ENCODE measurements at places on chromosomes 6 and 20. TPM values are rescaled to one million over a fixed set of nuclear protein-coding genes. Genes with fewer than 3 reads are reported as not detected.

Gene MED23
- 29.5 TPM for total RNA-seq

Gene AKIRIN2
- total RNA-seq = 46.4 TPM

Gene GMEB2
- 14.1 TPM for total RNA-seq

Gene FOXQ1
- not detected for total RNA-seq

Gene LY6G6C
- 0.35 TPM for total RNA-seq

GRCh38 chr20:42204109-42204660, 586.0 kb upstream of the CHD6 start:
- DNase-seq = no peak

DNA sequence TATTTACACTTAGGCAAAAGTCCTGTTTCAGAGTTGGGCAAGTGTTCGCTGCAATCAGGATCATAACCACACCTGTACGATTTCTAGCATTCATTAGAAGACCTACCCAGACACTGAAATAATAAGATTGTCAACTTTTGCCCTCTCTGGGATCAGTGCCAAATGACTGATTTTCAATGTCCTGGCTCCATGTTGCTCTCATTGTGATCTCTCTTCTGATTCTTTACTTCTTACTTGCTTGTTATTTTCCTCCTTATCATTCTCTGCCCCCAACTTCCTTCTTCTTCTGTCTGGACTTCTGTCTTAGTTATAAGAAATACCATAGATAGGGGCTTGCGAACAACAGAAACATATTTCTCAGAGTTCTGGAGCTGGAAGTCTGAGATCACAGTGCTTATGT, 94.4 kb upstream of the BMP2 start:
- peak; percentile 97 for DNase-seq

DNA sequence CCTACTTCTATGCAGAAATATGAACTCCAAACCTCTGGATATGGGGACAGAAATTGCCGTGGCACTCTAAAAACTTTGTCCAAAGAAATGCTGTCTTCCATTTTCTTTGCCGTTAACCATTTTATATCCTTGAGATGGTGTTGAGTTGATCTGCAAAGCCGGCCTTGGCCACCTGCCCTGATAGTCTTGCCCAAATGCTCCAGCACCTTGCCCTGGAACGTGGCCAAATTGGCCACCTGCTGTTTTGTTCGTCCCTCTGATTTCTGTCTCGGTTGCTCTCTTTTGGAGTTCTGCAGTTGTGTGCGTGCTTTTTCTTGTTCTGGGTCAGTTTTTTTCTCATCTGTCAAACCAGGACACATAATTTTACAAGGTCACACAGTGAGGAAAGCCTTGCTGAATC, 239.7 kb upstream of the GMDS start:
- DNase-seq = no peak

DNA sequence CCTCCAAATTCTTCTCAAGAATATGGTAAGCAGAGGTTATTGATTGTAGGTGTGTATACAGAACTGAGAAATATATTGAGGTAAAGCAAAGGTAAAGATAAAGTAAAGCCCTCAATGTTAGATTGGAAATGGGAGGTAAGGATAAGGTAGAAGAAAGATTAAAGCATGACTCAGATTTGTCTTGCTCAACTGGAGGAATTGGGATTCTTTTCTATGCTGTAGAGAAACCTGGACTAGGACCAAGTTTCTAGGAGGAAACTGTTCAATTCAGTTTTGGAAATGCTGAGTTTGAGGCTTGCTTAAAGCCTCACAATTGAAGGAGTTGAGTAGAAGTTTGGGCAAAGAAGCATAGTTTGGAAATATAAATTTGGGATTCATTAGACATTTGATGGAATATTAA, 634.0 kb upstream of the PTCHD4 start:
- no peak for DNase-seq

GRCh38 chr20:19944772-19945459, 72.2 kb upstream of the NAA20 start:
- no peak for DNase-seq

DNA sequence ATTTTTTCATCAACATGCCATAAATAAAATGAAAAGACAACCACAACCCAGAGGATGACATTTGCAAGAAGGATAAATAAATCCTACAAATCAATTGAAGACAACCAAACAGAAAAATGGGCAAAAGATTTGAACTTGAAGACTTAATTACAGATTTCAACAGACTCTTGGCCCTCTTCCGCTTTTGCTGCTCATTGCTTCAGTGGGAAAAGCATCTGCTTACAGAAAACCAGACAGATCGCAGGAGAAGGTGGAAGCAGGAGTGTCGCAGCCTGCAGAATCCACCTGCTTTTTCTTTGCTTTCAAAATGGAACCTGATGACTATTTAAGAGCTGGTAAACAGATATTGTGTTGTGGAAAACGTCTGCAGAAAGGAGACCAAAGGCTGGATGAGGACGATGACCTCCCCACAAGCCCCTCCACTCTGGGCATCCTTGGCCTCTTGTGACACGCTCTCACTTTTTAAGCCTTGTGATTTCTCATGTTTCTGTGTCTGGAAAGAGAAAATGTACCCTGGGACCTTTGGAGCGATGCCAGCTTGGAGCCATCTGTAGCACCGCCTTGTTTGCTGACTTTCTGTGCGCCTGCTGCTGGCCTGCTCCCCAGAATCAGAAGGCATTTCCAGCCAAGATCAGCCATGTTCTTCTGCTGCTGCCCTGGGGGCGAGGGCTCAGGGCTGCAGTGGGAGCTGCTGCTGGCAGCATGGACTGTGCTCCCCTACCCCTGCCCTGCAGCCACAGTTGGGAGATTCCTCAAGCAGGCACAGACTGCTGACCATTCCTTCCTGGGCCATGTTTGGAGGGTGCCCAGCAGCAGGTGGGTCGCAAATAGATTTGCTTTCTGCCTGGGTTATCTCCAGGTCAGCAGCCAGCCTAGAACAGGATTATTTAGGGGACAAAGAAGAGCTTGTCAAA, 3.6 kb upstream of the CSTL1 start:
- DNase-seq = no peak

- peak; percentile 77 for DNase-seq
Measured at GRCh38 chr6:152673236-152673635, 24.5 kb upstream of the MYCT1 start.

DNA sequence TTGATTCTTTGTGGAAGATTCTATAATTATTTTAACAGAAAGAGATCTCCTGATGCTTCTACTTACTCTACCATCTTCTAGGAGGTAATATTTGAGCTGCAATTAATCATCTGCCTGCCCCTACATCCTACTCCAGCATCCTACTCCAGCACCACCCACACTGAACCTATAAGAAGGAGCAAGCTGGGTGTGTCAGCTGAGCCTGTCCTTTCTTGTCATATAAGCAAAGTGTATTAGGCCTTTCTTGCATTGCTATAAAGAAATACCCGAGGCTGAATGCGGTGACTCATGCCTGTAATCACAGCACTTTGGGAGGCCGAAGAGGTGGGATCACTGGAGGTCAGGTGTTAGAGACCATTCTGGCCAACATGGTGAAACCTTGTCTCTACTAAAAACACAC, 84.2 kb upstream of the ARG1 start:
- DNase-seq = no peak

DNA sequence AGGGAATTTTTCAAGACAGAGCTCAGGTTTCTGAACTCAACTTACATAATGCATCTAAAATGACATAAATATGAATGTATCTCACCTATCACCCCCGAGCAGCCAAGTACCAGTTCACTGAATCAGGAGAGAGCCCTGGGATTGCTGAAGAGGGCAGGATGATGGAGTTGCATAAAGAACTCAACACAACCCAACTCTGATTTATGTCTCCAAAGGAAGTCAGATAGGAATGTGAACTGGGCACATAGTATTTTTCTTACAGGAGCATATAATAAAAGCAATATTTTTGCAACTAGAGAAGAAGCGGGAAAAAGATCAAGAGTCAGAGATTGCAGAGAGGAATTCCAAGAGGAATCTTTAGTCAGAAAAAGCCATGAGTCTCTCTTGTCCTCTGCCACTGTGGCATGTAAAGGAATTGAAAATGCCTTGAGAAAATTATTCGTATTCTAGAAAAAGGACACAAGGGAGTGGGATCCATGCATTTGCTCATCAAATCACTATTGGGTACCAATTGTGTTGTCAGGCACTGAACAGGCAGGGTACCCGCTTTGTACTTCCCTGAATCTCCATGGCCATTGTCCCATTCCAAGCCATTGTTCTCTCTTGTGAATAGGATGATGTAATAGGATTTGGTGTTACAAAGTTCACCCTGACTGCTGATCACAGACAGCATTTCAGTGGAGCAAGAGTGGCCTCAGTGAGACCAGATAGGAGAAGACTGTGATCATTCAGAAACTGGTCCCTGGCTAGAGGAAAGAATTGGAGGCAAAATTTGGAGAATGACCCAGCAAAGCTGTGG, 16.3 kb downstream of the RIN2 start:
- peak; percentile 65 for DNase-seq

DNA sequence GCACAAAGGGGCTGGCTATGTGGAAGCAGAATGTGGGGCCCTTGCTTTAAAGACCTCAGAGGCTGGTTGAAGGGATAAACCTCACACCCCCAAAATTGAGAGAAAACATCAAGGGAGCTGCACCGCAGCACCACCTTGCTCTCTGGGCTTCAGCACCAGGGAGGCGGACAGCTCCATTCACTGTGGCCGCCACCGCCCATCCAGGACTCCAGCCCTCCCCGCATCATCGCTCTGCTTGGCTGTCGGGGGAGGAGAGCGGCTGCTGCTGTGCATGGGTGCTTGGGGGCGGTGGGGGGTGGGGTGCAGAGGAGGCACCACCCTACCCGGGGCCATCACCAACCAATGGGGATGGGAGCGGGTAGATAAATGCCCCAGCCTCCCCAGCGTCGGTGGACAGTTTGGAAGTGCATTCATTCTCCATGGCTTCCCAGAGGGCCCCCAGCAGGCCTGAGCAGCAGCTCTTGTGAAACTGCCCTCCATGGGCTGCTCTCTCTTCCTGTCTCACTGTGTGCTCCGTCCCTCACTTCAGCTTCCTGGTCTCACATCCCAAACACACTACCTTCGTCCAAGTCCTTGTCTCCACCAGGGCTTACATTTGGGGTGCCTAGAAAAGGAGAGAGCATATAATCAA, 75.7 kb upstream of the BHLHE23 start:
- no peak for DNase-seq

- DNase-seq = peak; percentile 57
Measured at GRCh38 chr6:116388924-116389323, 18.2 kb downstream of the DSE start.

- peak; percentile 91 for DNase-seq
Measured at GRCh38 chr20:5658912-5659345, 91.3 kb upstream of the SHLD1 start.

GRCh38 chr20:40293740-40294139, 395.3 kb downstream of the MAFB start:
- peak; percentile 79 for DNase-seq

Measured in endothelial cell of umbilical vein (primary cell).